ENCODE measurements at places on chromosomes 11 and 22. TPM values are rescaled to one million over a fixed set of nuclear protein-coding genes. Genes with fewer than 3 reads are reported as not detected.

DNA sequence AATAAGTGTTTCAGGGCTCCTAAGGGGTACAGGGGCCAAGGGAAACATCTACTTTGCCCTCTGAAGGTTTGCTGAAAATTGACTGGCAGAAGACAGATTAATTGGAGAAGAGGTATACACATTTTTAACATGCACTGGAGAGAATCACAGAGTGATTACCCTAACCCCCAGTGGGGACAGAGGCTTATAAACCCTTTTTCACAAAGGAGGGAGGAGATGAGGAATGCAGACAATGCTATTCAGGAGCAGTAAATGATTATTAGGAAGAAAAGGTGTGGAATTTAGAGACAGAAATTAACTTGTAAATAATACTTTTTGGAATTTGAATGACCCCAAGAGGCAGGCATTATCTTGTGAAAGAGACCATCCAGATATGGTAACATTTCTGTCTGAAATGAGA lies 582.4 kb upstream of the B3GAT1 start:
- DNase-seq, result no peak

DNA sequence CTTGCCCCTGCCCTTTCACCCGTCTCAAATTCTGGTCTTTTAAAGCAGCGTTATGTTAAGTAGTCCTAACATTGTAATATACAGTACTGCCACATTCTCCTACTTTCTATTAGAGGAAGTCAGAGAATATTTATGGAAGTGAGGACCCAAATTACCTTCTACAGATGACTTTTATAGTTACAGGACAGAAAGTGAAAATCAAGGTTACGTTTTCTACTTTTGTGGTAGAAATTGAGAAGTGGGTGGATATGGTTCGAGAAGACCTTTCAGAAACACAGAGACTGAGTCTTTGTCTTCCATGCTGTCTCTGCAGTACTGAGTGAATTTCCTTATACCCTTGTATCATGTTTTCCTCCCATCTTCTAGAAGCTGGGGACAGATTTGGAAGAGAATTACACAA lies 17.1 kb downstream of the SC5D start:
- no peak for DNase-seq

- no peak for DNase-seq
These were observed 15.0 kb upstream of the ZDHHC13 start for GRCh38 chr11:19101796-19102520.

GRCh38 chr11:114243461-114244372 lies 52.5 kb upstream of the NNMT start:
- no peak for DNase-seq

DNA sequence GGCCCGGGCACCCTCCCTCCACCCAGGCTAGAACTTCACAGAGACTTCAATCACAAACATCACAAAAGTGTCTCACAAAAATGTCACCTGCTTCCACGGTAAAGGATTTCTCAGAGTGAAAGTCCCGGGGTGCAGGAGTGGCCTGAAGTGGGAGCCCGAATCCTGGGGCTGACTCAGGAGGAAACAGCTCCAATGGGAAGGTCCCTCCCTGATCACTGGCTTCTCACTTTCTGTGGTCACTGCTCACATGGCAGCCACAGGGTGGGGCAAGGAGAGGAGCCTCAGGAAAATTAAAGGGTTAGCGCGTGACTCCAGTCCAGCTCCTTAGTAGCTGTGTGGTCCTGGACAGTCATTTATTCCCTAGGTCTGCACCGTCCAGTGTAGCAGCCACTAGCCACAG lies 564.5 kb upstream of the B3GAT1 start:
- DNase-seq, result no peak

GRCh38 chr11:94559361-94559760 lies 7.8 kb upstream of the PIWIL4 start:
- no peak for DNase-seq

- DNase-seq, result no peak
These were observed at the start of gene PKDREJ for GRCh38 chr22:46263216-46263590. Gene PKDREJ, minus strand, starts transcription at chr22:46263343. Its CDS starts 21 bp downstream, at chr22:46263322.

The SLC35F2 gene
- polyA plus RNA-seq, result 28.7 TPM

GRCh38 chr11:19712281-19713195 lies at the start of gene NAV2:
Gene NAV2, plus strand, starts transcription at chr11:19712837. Its CDS starts 859 bp downstream, at chr11:19713696.
- DNase-seq, result peak; percentile 96

DNA sequence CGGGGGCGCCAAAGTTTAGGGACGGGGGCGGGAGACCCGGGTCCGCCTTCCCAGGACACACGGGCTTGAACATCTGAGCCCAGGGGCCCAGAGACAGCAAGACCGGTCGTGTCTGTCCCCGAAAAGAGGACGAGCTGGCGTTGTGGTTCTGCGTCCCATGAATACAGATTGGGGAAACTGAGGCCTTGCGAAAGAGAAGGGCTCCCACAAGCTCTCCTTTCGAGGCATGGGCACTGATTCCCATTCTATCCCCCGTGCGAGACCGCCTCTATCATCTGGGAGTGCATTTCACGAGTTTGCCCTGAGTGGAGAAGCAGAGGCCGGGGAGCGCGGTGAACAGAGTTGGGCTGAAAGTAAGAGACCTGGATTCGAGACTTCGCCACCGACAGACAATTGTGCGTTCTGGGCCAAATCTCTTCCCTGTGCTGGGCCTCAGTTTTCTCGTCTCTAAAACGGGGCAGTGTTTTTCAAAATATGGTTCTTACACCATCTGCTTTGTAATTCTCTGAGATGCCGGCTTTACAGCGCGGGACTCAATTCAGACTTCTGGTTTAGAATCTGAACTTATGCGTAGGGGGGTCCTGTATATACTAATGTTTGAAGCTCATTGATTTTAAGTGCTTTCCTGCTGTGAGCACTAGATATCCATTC lies 471 bp downstream of the RNF185 start:
- no peak for DNase-seq

The BBOX1 gene
- polyA plus RNA-seq, result 0.11 TPM

GRCh38 chr11:92771701-92772100 lies 197.8 kb upstream of the MTNR1B start:
- DNase-seq, result no peak

Measured in right lung (tissue), 10 donors.